ENCODE measurements at places on chromosomes 6 and 20. TPM values are rescaled to one million over a fixed set of nuclear protein-coding genes. Genes with fewer than 3 reads are reported as not detected.

XKR7 gene
- total RNA-seq: not detected

FABP7 gene
- total RNA-seq: not detected

RBM24 gene
- 2.2 TPM for total RNA-seq

CENPW gene
- not detected for total RNA-seq

DUSP15 gene
- total RNA-seq: 3.7 TPM

IPCEF1 gene
- 0.84 TPM for total RNA-seq

DNA sequence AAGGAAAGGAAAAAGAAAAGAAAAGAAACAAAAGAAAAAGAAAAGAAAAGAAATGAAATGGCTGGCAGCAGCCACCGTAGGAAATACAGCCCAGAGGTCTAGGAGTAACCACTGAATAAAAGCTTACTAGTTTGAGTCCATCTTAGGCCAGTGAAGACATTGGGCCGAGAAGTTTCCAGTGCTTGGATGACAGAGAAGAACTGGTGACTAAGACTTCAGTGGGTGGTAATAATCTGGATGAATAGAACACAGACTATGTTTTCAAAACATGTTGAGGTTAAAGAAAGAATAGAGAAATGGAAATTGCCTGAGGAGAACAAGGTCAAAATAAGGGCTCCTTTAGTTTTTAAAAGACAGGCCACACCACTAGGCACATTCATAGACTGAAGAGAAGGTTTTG, 198.8 kb downstream of the ATXN1 start:
- no peak for DNase-seq

DNA sequence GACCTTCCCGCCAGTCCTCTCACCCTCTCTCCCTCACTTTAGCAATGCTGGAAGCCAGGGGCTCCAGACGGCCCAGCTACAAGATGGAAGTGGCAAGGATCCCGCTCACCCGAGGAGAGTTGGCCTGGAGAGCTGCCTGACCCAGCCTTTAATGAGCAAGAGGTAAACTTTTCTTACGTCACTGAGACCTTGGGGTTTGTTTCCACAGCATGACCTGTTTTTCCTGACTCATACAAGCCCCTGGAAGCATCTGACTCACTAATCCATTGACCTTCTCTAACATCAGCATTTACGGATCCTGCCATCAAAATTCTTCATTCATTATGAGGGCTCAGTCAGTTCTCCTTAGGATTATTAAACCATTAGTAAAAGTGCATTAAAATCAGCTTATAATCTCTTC, 120.4 kb downstream of the MYLK4 start:
- DNase-seq: no peak

DNA sequence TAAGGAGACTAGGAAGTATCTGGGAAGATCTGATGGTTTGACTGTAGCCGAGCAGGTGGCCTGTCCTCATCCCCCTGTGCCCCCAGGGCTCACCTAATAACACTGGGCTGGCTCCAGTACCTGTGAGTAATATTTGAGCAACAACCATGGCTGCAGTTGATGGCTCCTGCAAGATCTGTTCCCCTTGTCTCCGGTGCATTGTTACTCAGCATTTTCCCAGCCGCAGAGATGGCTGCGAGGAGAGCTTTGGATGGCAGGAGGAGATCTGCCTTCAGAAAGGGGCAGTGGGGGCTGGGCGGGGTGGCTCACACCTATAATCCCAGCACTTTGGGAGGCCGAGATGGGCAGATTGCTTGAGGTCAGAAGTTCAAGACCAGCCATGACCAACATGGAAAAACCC, 39.3 kb downstream of the PTK7 start:
- no peak for DNase-seq

- DNase-seq: no peak
Measured at GRCh38 chr6:110902091-110902490, 27.5 kb downstream of the AMD1 start.

- no peak for DNase-seq
Measured at GRCh38 chr6:69883551-69883950, 17.2 kb downstream of the COL19A1 start.

GRCh38 chr20:24651171-24651975, 181.9 kb downstream of the SYNDIG1 start:
- no peak for DNase-seq

DNA sequence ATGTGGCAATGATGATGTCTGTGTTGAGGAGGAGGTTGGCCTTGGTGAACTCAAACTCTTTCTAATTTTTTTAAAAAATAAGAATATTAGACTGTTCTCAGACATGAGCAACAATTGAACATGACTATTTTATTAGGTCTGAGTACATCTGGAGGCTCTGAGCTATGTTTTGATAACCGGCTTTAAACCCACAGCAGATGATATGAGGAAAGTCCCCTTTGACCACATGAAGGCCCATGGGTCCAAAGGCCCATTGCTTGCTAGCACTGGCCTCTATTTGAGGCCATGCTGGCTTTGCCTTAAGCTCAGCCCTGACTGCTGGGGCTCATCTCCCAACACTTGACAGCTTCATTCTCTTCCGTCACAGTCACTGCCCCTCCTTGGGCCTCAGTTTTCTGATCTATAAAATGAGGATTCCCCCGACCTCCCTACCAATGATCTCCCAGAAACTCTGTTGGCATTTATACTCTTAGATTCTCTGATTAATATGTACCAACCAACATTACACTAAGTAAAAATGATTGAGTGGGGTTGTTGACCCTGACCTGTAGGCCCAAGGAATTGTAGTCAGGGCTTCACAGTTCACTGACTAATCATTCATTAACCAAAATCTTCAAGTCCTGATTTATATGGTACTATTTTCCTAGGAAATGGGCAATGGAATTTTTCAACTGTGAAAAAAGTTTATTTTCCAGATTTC, 23.9 kb upstream of the TINAG start:
- DNase-seq: no peak

GRCh38 chr20:43386878-43387277, 70.8 kb upstream of the SRSF6 start:
- no peak for DNase-seq

DNA sequence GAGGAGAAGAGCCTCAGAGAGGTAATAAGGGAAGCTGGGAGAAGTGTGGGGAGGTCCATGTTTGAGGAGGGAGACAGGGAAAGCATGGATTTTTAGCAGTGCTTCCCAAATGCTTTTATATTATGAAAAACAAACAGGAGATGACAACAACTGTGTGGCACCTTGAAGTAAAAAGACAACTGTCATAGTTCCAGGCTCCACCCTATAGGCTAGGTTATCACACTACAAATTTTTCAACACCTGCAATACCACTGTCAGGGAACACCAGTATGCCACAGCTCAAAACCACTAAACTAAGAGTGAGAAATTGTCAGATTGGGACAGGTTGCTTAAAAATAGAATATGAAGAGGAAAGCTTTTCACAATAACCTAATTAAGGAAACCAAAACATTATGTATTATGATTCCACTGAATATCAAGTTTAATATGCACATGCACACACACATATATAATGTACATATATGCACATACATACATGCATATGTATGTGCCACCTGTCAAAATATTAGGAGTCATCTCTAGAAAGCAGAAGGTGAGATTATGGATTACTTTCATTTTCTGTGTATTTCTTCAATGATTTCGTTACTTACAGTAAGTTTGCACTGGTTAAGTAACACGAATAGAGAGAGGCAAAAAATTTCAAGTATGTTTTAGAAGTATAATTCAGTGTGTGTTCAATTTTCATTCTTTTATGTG, 261.2 kb downstream of the PTPRK start:
- DNase-seq: no peak

GRCh38 chr6:125802943-125803377, 12.2 kb downstream of the NCOA7 start:
- DNase-seq: no peak

DNA sequence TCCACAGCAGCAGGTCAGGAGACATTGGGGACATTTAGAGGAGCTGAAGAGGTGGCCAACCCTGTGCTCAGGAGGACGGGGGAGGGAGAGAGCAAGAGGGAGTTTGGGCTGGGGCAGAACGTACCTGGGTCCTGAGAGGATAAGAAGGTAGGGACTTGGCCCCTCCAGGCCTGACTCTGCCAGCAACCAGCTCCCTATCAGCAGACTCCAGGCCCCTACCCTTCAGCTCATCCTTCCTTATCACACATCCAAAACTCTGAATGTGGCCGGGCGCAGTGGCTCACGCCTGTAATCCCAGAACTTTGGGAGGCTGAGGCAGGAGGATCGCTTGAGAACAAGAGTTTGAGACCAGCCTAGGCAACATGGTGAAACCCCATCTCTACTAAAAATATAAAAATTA, 5.0 kb downstream of the STMN3 start:
- no peak for DNase-seq

DNA sequence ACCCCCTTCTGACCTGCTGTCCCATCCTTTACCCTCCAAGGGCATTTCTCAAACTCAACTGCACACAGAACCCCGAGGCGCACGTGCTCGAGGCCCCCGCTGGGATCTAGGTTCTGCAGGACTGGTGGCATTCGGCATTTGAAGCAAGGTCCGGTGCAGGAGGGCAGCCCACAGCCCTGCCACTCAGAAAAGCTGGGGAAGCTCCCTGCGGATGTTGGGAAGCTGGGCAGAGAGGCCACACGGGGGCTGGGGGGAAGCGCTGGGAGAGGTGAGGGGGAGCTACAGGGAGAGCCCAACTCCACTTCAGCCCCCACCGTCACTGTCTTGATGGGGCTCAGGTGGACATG, 51.2 kb upstream of the SLCO4A1 start:
- no peak for DNase-seq

DNA sequence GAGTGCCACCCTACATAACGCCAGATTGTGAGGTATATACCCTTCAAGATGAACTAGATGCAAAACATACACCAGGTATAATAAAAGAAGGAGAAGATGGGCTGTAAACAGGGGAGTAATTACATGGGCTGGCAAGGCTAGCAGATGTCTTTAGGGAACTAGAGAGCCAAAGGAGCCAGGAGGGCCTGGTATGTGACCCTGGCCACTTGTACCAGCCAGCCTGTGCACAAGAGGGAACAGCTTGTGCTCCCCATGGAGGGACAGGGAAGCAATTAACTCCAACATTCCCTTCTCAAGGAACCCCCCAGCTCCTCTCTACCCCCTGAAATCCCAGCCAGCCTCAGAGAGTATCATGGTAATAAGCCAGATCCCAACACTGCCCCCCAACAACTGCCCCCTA, 139.9 kb downstream of the HIVEP2 start:
- DNase-seq: no peak

DNA sequence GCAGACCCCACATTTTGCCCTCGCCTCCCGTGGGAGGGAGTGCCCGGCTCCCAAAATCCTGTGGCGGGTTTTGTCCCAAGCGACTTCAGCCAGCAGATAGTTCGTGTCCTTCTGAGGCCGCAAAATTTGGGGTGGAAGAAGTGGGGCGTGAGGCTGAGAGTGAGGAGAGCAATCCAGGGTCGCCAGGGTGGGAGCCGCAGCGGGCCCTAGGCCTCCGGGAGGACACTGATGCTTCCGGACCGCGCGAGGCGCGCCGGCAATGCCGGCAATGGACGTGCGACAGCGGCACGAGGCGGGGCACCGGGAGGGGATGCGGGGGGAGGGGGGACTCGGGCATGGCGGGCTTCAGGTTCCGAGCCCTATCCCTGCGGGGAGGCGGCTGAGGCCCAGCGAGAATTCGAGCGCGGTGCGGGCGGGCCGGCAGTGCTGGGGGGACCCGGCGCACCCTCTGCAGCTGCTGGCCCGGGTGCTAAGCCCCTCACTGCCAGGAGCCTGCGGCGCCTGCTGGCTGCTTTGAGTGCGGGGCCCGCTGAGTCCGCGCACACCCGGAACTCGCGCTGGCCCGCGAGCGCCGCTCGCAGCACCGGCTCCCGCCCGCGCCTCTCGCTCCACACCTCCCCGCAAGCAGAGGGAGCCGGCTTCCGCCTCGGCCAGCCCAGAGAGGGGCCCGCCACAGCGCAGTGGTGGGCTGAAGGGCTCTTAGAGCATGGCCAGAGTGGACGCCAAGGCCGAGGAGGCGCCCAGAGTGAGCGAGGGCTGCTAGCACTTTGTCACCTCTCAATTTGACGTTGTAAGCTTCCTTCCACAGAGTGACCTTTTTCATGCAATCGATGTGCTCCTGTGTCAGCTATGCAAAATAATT, 143.8 kb downstream of the LPA start:
- DNase-seq: peak; percentile 67

DNA sequence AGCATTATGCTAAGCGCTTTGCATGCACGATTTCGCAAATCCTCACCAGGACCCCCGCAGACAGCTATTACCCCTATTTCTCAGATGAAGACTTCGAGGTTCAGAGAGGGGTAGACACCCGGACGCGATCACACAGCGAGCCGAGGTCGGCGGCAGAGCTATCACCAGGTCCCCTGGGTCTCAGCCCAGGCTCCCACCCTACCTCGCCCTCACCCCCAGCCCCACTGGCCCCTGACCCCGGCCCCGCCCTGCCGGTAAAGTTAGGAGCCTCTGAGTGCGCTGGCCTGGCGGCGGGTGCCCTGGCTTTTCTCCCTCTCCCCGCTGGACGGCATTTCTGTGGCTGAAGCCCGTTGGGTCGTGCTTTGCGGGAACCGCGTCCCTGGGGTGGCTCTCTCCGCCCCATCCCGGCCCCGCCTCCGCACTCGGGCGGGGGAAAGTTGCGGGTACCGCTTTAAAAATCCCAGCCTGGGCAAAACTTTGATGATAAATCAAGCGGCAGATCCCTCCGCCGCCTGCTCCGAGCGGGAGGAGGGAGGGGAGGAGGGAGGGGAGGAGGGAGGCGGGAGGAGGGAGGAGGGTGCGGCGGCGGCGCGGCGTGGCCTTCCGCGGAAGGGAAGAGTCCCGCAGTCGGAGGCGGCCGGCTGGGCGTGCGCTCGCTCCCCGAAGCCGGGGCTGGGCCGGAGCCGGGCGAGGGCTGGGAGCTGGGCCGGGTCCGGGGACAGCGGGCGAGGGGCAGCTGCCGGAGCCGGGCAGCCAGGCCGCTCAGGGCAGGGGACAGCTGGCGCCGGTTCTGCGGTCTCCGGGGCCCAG, at the start of gene VSTM2L:
Gene VSTM2L, plus strand, starts transcription at position 624 of the 810 bp plus-strand sequence. CDS start 224 bp downstream, outside the sequence.
- DNase-seq: no peak

- DNase-seq: no peak
Measured at GRCh38 chr6:140436023-140436811, 1061.8 kb upstream of the CITED2 start.

DNA sequence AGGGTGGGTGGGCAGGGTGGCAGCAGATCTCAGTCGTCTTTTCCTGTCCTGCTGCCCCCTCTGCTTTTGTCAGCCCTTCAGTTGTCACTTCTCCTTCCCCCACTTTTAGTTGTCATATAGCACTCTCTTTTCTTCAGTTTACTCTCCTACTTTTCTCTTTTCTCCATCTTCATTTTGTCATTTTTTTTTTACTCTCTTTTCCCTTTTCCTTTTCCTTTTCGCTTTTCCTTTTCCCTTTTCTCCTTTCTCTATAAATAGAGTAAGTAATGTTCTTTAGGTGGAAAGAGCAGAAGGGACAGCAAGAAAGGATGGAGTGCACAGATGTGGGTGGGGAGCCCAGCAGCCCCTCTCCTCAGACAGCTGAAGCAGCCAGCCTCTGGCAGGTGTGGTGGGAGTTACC, 108.6 kb downstream of the LRRC1 start:
- DNase-seq: no peak
